Upper lobe of left lung (tissue), 6 donors: ENCODE measurements at places on chromosomes 1 and 21. TPM values are rescaled to one million over a fixed set of nuclear protein-coding genes. Genes with fewer than 3 reads are reported as not detected.

GRCh38 chr1:196890668-196891067 lies 2.8 kb downstream of the CFHR4 start:
- no peak for DNase-seq
- no peak overlapping the region for H3K27ac ChIP-seq
- no peaks in the 10 kb centered on the region for H3K4me1 ChIP-seq
- no peaks in the 10 kb centered on the region for H3K36me3 ChIP-seq

DNA sequence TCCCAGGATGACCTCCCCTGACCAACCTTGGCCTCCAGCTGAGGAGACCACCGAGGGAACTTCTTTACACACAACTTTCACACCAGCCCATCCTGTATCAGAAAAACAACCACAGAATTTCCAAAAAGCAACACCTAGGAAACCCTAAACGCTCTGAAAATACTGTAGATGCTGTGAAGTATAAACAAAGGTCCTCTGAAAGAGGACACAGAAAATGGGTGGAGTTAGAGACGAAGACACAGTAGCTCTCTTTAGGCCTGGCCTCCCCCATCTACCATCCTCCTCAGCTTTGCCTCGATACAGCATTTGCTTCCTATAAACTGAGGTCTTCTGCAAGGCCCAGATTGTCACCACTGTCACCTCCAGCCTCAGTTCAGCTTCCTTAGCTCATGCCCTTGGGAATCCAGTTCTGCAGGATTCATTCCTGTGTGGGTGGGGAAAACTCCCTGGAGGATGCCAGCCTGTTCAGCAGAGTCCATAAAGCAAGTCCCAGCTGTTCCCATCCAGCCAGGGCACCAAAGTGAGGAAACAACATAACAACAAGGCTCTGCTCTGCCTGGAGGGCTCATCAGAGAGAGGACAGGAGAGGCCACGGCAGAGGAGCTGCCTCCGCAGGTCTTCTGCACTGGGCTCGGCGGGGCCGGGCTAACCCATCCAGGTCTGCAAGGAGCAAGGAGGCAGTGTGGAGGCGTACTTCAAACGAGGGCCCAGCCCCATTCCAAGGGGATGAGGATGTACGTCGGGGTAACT lies 15.0 kb downstream of the PIK3C2B start:
- no peaks in the 10 kb centered on the region for H3K36me3 ChIP-seq
- H3K27ac ChIP-seq: no peak overlapping the region
- H3K27me3 ChIP-seq: no peaks in the 10 kb centered on the region
- H3K4me1 ChIP-seq: peaks cover 64% of the 10 kb centered on the region
- H3K4me3 ChIP-seq: no peak overlapping the region
- DNase-seq: no peak

- H3K27ac ChIP-seq: no peak overlapping the region
- no peaks in the 10 kb centered on the region for H3K27me3 ChIP-seq
- no peak overlapping the region for H3K4me3 ChIP-seq
- no peak for DNase-seq
- H3K36me3 ChIP-seq: no peaks in the 10 kb centered on the region
These were observed 119.4 kb downstream of the TNFSF18 start for GRCh38 chr1:172931340-172931739.

DNA sequence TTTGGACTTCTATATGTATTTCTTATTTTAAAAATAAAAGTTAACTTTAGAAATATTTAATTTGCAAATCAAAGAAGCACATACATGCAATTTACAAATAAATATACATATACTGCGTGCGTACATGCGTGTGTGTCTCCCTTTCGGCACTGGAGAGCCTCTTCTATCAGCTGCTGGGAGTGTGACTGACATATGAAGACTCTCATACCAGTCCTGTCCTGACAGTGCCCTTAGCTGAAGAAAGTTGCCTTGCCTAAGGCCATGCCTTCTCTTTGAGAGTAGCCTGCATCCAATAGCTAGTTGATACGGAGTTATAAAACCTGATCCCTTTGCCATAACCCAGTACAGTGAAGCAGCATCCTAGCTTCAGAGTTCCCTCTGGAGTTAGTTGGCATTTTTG lies 282.4 kb upstream of the NEGR1 start:
- H3K4me1 ChIP-seq: no peaks in the 10 kb centered on the region
- DNase-seq: no peak
- no peaks in the 10 kb centered on the region for H3K36me3 ChIP-seq
- no peak overlapping the region for H3K4me3 ChIP-seq
- no peaks in the 10 kb centered on the region for H3K27me3 ChIP-seq

Gene TMEM269
- total RNA-seq: 0.09 TPM

Gene SPRR5
- not detected for total RNA-seq
